ENCODE measurements at places on chromosomes 4 and X.

DNA sequence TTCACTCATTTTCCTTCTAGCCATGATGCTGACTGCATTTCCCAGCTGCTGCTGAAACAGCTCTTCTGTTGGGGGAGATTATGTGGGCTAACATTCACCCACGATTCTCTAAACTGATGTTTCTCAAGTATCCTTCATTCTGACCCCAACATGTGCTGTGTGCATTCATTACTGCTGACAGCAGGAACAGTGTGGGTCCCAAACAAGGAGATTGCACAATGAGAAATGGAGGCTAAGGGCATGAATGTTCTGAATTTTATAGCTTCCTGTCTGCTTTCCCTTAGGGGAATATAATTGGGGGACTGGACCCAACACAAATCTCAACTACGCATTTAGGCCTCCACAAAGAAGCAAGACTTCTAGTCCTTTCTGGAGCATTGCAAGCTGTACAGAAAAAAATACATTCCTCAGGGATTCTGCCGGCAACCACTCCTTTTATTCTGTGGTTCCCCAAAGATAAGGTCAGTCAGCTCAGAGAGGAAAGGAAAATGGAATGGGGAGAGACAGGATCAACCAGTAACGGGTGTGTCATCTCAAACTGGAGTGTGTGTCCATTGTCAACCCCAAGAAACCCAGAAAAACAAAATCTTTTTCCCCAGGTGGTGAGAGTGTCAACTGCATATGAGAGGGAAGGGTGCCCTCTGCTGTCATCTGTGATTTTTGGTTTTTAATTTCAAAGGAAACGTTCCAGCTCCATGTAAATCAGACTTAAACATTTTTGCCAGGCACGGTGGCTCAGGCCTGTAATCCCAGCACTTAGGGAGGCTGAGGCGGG is 81.5 kb upstream of the EGFL6 start:
- DNase-seq, result peak; percentile 59

DNA sequence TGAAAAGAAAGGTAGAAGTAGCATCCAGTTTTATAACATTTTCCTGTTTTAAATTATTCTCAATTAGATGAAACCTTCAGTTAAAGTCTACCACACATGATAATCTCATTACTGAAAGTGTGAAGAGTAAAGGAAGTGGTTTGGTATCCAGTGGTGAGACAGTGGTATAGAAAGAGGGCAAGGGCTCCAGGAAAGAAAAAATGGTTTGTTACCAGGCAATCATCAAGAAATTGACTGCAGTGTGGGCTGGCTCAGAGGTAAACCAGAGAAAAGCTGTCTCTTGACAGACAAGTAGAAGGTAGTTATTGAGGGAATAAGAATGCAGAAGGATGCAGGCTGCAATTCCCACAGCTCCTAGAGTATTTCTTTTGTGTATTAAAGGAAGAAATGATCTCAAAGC is 406.2 kb downstream of the TLL1 start:
- no peak for DNase-seq

- DNase-seq, result no peak
Measured at GRCh38 chr4:164765096-164765495, 11.2 kb downstream of the SMIM31 start.

- no peak for DNase-seq
Measured at GRCh38 chr4:103118166-103118565, 18.5 kb upstream of the BDH2 start.

DNA sequence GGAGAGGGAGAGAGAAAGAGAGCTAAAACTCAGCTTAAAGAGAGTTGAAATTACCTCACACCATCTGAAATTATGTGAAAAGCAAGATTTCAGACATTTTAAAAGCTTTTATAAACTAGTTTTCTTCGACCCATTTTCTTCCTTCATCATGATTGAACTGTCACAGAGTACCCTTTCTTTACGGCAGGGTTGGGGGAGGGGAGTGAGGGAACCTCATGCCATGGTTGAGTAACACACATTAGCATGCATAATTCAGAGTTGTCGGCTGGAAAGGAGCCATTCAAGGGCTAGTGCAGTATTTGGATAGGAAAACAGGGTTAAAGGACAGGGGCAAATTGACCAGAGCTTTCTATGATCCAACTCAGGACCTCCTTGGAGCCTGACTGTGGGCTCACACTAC is 46.2 kb downstream of the PCDH19 start:
- DNase-seq, result peak; percentile 32

GRCh38 chr4:118962540-118962939 is 73.9 kb downstream of the SYNPO2 start:
- DNase-seq, result no peak

DNA sequence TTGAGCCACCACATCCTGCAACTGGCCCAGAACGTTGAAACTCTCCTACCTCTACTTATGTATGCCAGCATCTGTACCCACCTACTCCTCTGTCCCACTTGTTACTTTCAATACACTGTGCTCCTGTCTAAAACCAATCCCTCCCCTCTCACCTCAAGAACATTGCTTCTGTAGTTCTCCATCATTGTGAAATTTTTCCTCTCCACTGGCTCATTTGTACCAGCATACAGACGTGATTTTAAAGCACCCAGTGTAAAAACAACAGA is 25.5 kb upstream of the USO1 start:
- DNase-seq, result no peak

DNA sequence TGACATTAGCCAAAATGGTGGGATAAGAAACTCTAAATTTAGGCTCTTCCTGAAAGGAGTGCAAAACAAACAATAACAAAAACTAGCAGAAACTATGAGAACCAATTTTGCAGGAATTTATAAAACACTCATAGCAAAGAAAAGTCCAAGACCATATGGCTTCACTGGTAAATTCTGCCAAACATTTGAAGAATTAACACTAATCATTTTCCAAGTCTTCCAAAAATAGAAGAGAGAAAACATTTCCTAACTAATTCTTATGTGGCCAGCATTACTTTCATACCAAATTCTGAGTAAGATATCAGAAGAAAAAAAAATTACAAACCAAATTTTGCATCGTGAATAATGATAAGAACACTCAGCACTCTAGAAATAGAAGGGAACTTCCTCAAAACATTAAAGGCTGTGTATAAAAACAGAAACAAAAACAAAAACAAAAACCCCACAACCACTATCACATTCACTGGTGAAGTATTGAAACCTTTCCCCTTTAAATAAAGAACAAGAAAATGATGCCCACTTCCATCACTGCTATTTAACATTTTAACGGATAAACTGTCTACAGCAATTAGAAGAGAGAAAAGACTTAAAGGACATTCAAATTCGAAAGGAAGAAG is 524.3 kb upstream of the GALNTL6 start:
- no peak for DNase-seq

DNA sequence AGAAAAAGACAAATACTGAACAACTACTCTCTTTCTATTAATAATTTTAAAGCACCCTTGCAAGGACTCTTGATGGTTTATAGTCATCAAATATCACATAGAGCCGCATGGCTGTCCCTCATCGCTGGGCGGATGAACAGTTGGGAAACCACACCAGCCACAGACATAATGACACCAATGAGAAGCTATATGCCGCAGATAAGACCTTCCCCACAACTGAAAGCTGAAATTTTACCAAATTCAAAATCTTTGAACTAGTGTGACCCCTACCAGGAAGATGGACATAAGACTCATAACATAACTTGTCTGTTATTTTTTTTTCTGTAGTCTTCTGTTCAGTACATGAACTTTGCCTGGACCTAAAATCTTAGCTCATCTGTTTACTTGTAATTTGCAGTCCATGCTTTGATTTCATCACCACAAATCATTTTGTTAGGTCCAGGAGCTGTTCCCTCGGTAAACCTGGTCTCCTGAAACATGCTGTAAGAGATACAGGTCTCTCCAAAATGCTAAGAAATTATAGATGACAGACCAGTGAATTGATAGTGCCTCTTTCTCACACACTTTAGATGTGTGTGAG is 157.3 kb upstream of the RAPGEF2 start:
- no peak for DNase-seq

DNA sequence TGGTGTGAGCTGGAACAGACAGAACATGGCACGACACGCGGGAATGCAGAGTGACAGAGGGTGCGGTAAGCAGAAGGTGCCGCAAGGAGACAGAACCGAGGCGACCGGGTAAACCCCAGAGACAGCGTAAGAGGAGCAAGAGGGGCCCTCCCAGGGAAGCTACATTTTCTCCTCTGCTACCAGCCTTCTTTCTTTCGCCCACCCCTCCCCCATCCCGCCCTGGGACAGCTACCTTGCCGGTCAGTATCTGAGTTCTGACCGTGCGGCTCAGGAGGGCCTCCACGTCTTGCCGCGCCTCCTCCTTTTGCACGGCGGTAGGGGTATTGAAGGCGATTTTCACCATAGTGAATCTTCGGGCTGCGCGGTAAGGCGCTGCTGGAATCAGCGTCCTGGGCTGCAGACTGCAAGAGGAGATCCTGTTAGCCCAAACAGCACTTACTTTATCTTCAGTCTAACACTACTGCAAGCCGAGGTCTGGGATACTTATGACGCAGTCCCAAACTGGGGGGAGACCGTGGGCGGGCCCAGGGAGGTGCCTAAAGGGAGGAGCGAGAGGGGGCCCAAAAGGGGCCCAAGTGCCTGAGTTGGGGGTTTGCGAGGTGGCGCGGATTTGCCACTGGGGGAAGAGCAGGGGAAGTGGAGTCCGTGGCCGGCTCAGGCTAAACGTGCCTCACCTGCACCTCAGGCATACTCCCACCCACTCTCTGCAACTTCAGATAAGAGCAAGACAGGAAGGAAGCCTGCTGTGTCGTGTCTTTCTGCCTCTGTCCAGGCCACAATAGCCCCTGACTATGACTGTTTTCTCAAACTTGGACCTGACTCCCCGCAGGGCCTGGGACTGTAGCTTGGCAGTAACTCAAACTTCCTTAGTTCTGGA is at the start of gene ITM2A:
Gene ITM2A, minus strand, starts transcription at position 462 of the 877 bp plus-strand sequence. Its CDS starts 119 bp downstream, at position 343.
- no peak for DNase-seq

- no peak for DNase-seq
Measured at GRCh38 chr4:8353912-8354453, 84.4 kb downstream of the HTRA3 start.

GRCh38 chr4:85701861-85702321 is 226.9 kb downstream of the ARHGAP24 start:
- no peak for DNase-seq

DNA sequence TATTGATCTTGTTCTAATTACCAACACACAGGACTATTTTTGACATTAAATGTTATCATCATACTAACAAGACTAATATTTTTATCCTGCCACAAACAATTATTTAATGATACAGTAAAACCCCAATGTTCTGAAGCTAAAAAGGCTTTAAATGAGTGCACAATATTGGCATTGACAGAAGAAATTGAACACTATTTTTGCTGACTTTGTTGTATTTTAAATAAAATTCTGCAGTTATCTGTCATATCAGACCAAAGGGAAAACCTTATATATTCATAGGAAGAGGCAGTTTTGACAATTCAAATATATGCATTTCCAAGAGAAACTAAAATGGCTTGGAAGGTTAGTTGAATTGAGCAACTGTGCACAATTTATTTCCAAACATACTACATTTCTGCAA is 397.8 kb upstream of the GALNT7 start:
- no peak for DNase-seq

DNA sequence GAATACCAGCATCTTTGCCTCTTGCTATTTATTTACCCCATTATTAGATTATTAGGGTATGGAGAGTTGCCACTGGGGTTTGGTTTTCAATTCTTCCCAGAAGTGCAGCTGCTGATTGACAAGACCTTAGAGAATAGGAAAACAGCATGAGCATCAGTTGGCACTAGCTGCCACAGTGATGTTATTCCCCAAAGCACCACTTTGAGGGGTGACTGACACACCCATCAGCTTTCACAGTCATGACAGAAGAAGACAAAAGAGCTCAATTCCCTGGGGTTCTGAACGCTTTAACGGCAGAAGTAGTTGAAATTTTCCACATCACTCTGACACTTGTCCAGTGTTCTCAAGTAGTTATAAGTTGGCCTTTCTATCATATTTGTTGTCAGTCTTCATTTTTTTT is 55.0 kb upstream of the NR3C2 start:
- no peak for DNase-seq

DNA sequence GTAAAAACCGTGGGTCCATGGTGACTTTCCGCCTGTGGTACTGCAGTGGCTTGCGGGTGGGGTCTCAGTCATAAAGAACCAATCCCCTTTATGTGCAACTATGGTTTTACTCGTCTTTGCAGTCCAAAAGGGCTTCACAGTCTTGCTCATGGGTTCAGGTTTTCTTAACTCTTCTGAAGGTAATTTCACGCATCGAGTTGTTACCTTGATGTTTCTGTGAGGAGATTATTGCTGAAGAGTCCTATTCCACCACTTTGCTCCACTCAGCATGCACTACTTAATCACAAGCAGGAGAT is 41.5 kb downstream of the F8 start:
- no peak for DNase-seq

DNA sequence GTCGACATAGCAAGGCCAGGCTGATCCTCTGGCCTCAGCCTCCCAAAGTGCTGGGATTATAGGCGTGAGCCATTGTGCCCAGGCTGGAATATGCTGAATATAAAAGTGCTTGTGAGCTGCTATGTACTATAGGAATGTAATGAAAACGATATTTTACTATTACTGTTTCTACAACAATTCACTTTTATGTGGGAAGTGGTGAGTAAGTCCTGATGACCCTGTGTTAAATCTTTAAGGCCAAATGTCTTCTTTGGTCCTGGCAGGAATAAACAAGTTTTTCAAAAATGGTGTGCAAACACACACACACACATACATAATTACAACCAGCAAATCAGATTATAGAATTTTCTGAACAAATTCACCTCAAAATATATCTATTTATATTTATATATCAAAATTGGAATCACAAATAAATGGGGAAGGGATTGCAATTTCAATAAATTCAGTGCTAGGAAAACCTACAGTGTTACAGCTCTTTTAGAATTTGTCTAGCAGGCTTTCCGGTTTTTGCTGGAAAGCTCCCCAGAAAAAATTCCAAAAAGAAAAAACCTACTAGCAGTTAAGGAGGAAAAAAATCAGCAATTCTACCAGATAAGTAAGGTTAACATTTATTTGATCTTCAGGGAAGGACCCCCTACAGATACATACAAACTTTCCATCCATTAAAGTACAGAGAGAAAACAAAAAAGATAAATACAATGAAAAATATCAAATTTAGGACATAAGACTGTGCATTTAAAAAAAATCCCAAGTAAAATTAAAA is 17.9 kb downstream of the SMIM14 start:
- DNase-seq, result no peak

DNA sequence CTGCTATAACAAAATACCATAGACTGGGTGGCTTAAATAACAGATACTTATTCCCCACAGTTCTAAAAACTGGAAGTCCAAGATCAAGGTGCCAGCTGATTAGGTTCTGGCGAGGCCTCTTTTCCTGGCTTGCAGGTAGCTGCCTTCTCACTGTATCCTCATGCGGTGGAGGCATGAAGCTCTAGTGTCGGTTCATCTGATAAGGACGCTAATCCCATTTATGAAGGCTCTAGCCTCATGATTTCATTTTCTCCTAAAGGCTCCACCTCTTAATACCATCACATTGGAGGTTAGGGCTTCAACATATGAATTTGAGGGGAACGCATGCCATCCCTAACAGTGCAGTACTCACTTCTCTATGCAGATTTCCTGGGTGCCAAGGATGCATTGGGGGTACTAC is 57.9 kb upstream of the STIM2 start:
- no peak for DNase-seq

All from SW480 (cell line).